ENCODE measurements at places on chromosomes 11 and 22. TPM values are rescaled to one million over a fixed set of nuclear protein-coding genes. Genes with fewer than 3 reads are reported as not detected.

DNA sequence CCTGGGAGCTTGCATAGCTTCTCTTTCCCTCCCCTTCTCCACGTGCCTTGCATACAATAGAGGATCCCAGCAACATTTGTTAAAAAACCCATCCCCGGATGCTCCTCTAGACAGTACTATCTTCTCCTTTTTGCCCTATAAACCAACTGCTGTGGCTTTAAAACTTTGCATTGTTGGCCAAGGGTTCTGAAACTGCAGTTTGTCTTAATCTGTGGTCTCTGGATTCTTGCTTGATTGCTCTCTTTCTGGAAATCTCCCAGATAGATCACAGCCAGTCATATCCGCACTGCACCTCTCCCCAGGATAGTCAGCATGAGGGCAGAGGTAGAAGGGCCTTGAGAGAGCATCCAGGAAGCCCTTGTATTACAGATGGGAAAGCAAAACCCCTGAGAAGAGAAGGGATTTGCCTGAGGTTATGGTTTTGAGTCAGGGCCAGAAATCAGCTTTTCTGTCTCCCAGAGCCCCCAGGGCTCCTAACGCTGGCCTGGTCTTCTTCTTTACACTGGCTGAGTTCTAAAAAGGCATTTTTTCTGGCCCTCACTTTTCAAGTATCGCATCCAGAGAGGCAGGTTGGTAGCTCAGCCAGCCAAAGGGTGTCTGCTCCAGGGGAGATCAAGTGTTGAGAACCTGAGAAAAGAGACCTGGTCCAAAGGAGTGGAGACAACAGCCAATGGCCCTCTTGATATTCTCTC, 70.6 kb downstream of the ADM start:
- no peak for ATAC-seq

- ATAC-seq, result no peak
Observed at GRCh38 chr11:123073343-123074057, 11.6 kb upstream of the HSPA8 start.

Gene ZBED4
- 19.2 TPM for total RNA-seq

Gene DDI1
- not detected for total RNA-seq

DNA sequence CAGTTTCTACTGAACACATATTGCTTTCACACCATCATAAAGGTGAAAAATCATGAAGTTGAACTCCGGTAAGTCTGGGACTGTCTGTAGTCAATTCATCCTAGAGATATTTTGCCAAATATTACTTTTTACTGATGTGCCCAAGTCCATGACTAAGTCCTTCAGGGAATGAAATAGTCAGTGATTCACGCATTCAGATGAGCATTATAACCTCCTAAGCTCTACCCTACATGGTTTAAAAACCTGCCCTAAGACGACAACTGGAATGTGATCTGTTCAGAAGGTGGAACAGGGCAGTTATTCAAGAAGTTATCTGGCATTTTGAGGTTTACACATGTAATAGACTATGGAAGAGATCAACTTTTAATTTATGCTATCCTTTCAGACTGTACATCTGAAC, 125.6 kb downstream of the TRPC6 start:
- peak; percentile 77 for ATAC-seq

Gene LMO1
- total RNA-seq, result 11.7 TPM

DNA sequence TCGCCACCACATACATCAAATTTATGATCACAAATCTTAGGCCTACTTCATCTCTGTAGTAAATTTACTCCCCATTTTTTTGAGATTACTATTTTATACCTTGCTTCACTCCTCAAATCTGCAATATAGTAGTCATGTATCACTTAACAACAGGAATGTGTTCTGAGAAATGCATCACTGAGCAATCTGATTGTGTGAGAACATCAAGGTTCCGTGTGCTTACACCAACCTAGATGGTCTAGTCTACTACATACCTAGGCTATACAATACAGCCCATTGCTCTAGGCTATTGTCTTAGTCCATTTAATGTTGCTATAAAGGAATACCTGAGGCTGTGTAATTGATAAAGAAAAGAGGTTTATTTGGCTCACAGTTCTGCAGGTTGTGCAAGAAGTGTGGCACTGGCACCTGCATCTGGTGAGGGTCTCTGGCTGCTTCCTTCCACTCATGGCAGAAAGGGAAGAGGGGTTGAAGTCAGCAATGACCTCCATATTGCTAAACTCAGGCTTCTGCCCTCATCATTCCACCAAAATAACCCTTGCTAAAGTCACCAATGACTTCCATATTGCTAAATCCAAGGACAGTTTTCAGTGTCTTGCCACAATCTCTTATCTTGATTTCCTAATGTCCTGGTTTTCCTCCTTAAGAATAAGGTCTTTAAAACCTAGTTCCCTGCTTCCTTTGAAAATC, 140.3 kb downstream of the RBFOX2 start:
- ATAC-seq, result no peak

- ATAC-seq, result no peak
Observed at GRCh38 chr22:24990344-24990905, 37.9 kb downstream of the KIAA1671 start.

GRCh38 chr11:47359586-47359985, 7.1 kb upstream of the MYBPC3 start:
- ATAC-seq, result no peak

- ATAC-seq, result peak; percentile 40
Observed at GRCh38 chr11:65422633-65423515, at the start of gene NEAT1. Gene NEAT1 (plus strand): TSS chr11:65422798.

GRCh38 chr11:119472186-119472855, 49.3 kb upstream of the THY1 start:
- ATAC-seq, result no peak

Gene GLB1L2
- 8.4 TPM for total RNA-seq

DNA sequence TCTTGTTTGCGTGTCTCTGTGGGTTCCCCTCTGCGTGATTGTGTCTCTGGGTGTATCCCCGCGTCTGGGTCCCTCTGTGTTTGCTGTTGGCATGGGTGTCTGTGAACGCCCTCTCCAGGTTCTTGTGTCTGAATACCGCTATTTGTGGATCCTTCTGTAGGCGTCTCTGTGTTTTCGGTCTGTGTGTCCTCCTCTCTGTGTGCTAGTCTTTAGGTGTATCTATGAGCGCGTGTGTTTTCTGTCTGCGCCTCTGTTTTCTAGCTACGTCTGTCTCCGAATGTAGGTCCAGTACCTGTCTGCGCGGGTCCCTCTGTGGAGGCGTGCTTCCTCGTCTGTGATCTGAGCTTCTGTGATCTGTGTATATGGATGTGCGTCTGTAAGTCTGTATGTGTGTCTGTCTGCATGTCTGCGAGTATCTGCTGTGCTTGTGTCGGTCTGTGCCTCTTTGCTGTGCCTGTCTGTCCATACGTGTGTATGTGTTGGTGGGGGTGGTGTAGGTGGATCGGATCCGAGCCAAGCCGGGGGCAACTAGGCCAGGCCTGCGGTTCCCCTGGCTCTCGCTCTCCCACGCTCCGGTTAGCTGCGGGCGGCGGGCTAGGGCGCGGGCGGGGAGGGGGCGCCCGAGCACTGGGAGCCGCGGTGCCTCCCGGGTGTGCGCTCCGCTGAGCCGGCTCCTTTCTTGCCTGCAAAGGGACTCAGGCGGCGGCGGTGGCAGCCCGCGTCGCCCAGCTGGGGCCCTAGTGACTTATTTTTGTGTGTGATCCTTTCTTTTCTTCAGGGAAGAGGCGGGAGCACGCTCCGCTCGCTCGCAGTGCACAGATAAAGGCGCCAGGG, 105.3 kb upstream of the E2F8 start:
- peak; percentile 13 for ATAC-seq
